CD4-positive, alpha-beta T cell treated with Interleukin-15 for 4 hours (primary cell): ENCODE measurements at places on chromosomes 6 and 20.

DNA sequence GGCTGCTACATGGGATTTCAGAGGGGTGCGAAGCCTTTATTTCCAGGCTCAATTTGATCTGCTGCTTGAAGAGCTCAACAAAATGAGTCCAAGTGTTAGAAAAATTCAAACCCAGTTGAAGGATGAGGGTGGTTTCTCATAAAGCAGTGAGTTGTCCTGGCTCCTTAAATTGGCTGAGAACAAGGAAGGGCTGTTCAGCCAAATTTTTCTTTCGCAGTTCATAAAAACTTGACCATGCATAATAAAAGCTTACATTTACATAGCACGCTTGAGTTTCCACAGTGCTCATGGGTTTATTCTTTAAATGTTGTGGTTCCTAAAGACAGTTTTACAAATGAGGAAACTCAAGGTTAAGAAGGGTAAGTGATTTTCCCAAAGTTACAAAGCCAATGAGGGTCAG, 174.4 kb upstream of the FOXA2 start:
- DNase-seq: no peak

- no peak for DNase-seq
These were observed 136.3 kb downstream of the ADGRB3 start for GRCh38 chr6:68771426-68771825.

DNA sequence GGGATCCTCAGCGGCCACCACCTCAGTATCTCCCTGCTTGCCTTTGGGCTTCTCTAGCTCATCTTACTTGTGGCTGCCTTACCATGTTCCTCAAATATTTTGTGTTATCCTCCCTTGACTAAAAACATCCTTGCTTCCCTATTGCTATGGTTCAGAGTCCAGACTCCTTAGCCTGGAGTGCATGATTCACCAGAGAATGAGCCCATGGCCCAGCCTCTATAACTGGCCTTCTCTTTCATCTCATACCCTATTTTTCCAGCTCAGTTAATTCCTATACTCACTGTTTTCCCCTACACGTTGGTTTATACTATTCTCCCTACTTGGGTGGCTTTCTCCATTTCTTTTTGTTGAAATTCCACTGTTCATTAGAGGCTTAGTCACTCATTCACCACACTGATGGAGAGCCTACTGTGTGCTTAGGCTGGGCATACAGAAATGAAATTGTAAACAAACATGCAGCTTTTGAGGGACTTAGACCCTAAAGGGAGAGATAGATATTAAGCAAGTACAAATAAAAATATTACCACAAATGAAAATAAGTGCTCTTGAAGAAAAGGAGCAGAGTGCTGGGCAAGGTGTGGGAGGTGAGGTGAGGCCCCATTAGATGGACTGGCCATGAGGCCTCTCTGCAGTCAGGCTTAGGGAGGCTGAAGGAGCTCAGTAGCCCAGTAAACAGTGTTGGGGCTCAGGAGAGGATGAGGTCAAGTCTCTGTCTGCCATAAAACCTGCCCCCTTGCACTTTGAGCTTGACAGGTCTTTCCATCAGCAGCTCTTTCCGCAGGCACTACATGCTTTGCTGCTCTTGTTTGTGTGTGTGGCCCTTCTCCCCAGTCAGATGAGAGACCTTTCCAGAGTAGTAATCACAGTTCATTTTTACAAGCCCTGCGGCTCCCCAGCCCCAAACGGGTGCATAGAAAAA, 109.3 kb downstream of the TCP11 start:
- DNase-seq: no peak

DNA sequence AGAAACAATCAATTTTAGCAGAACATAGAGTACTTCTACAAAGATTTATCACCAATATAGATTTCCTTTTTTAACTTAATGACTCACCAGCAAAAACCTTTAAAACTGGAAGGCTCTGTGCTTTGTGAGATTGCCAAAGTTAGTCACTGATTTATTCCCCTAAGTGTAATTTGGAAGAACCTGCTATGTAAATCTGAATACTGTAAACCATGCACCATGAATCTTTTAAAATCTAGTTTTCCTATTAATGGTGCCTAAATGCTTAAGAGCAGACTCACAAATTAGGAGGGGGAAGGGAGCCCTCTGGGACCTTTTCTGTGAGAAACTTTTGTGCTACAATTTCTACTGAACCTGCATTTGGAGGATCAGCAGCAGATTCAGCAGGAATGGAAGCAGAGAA, 57.8 kb upstream of the PNRC1 start:
- no peak for DNase-seq

- no peak for DNase-seq
These were observed 57.7 kb downstream of the SLX4IP start for GRCh38 chr20:10492844-10493243.

GRCh38 chr6:159180001-159180400, 10.8 kb downstream of the FNDC1 start:
- DNase-seq: no peak

GRCh38 chr6:101224751-101225150, 168.8 kb upstream of the GRIK2 start:
- no peak for DNase-seq

- DNase-seq: no peak
These were observed 206.7 kb downstream of the MANEA start for GRCh38 chr6:95784019-95784418.

GRCh38 chr6:99592900-99593299, 13.7 kb upstream of the PRDM13 start:
- DNase-seq: no peak

DNA sequence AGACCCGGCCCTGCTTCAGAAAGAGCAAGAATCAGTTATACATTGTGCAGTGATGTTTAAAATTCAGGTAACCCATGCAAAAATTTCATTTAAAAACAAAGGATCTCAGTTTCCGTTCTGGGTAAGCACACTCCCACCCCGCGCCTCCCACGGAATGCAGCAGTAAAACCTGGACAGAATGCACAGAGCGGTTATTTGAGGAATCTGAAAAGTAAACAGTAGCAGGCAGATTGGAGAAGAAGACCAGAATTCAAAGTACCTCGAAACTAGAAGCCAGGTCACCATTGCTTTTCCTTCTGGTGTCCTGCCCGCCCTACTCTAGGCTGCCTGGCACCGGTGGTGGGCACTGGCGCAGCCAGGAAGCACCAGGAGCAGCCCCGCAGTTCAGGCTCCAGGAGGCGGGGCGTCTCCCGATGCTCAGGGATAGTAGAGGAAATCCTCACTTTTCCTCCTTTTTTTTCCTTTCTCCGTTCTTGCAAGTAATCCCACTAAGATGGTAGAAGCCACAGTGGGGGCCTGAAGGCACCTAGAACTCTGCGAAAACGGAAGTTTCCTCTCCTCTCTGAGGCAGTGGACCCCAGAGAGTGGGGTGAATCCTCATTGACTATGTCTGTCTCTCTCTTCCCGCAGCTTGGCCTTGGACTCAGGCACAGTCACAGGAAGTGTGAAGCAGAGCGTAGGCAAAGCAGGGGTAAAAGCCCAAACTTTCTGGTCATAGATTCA, 28.3 kb downstream of the METTL24 start:
- DNase-seq: no peak

DNA sequence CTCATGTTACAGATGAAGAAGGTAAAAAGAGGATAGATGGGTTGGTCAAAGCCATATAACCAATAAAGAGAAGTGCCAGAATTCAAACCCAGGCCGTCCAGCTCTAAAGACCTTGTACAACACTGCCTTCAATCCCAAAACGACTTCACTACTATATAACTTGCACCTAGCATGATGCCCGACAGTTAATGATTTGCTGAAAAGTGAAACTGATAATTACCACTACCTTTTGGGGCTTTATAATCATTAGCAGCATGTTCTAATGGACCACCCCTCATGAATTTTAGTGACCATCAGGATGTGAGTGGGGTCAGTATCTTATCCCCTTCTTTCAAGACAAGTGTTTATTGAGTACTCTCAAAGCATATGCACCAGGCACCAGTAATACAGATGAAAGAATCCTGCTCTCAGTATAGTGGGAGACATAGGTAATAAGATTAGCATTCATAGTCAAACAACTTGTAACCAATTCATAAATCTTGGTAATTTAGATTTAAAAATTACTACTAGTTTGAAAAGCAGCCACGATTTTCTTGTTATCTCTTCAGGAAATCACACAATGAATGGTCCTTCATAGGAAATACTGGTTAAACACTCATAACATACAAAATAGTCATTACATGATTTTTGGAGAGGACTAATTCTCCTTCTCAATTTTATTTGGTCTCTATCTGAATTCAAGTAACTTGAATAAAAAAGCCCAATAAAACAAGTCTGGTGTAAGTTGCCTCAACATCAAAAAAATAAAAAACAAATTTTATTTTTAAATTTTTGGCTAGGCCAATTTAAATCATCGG, 98.0 kb downstream of the EPB41L2 start:
- DNase-seq: no peak

DNA sequence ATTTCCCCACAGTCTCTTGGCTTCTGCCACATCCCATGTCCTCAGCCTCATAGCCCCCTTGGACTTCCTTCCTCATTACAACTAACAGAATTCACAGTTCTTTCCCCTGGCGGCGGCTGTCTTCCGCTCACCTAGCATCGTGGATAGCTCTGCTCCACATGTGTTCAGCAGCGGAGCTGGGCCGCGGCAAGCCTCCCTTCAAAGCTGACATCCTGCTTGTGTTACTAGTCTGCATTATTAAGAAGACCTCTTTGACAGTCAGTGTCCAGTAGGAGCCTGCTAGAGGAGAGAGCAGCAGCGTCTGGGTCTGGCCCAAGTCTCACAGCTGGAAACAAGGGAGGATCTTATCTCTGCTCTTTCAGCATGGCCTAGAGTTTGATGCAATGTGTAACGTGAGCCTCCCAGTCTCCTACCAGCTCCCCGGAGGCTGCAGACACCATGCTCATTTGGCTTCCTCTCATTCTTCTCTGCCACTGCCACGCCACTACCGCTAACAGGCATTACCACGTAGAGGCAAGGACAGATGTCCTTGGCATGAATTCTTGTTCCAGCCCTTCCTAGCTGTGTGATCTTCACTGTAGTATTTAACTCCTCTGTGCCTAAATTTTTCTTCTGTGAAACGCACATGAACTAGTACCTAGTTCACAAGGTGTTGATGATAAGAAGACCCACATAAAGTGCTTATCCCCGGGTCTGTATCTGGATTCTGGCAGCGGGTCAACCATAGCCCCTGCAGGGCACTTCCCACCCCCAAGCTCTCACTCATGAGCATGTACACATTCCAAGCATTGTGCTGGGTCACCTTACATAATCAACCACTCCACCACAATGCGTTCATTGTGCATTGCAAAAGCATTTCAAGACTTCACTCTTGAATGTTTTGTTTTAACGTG, 107.1 kb upstream of the BACH2 start:
- DNase-seq: no peak
